ENCODE measurements at places on chromosomes 1 and 21.

- DNase-seq: no peak
Observed at GRCh38 chr21:16193496-16194094, 463.8 kb downstream of the USP25 start.

- no peak for DNase-seq
Observed at GRCh38 chr1:226497991-226498639, 50.4 kb upstream of the STUM start.

GRCh38 chr1:165376041-165376810 lies 19.7 kb upstream of the LMX1A start:
- no peak for DNase-seq

DNA sequence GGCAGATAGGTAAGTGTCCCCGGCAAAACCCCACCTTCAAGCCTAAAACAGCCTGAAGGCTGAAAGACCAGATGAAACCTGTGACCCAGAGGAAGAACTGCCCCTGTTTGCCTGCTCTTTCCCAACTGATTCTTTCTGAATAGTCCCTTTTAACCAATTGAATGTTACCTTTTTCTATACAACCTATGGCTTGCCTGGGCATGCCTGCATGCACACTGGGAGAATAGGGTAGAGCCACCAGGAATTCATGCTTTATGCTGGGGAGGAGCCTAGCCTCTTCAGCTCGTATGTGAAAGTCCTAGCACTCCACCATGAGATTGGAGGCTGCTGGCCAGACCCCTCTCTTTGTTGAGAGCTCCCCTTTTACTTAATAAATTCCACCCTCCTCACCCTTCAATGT lies 340.0 kb downstream of the PTBP2 start:
- DNase-seq: no peak

- DNase-seq: no peak
Observed at GRCh38 chr1:119735217-119735616, 23.5 kb downstream of the PHGDH start.

- no peak for DNase-seq
Observed at GRCh38 chr21:45856442-45856841, 125.1 kb upstream of the COL6A1 start.

DNA sequence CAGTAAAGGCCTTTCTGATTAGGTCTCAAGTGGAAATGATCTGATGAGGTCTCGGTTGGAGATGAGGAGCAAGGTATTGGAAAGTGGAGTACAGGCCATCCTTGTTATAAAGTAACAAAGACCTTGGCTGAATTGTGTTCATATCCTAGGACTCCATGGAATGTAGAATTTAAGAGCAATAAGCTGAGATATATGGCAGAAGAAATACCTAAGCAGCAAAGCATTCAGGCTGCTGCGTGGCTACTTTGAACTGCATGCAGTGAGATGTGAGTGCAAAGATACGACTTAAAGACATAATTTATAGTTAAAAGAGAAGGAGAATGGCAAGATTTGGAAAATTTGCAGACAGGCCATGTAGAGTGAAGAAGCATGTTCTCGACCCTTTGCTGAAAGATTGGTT lies 11.2 kb upstream of the XPR1 start:
- DNase-seq: no peak

DNA sequence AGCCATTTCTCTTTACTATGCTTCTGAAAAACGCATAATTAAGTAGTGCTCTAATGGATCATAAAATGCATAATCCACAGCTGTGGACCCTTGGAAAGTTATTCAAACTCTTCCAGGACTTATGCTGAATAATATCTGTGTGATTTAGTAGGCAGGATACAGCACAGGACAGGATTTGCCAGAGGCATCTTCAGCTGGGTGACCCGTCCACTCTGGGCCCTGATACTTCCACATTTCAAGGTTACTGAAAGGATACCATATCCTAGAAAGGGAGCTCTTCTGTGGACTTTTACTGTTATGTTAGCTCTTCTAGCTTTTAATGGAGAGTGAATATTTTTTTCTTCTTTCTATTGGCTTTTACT lies 49.6 kb downstream of the MAP10 start:
- DNase-seq: no peak

GRCh38 chr1:246000638-246001015 lies 506.5 kb downstream of the SMYD3 start:
- DNase-seq: no peak

- DNase-seq: no peak
Observed at GRCh38 chr1:59360170-59360569, 63.3 kb downstream of the FGGY start.

GRCh38 chr1:239771550-239771949 lies 320.1 kb upstream of the FMN2 start:
- DNase-seq: no peak

GRCh38 chr1:201763455-201764140 lies 65.4 kb upstream of the IPO9 start:
- no peak for DNase-seq

GRCh38 chr1:207823880-207824566 lies 72.2 kb downstream of the CD46 start:
- DNase-seq: peak; percentile 53

DNA sequence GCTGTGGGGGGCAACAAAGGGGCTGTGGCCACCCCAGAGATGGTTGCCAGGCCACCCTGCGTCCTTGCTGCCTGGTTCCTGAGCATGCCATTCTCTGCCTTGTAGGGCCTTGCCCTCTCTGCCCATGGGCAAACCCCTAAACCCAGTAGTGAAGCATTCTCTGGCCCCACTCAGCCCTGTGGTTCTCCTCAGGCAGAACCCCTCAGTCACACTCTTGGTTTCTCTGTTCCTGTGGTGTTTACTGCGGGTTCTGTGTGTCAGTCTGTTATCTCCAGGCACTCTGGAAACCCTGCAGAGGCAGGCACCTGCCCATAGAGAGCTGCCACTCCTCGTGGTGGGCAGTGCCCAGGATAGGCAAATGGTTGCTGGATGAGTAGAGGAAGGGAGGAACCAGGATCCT lies 41.1 kb upstream of the IL19 start:
- no peak for DNase-seq

GRCh38 chr1:179554427-179554826 lies 21.3 kb downstream of the NPHS2 start:
- DNase-seq: no peak

DNA sequence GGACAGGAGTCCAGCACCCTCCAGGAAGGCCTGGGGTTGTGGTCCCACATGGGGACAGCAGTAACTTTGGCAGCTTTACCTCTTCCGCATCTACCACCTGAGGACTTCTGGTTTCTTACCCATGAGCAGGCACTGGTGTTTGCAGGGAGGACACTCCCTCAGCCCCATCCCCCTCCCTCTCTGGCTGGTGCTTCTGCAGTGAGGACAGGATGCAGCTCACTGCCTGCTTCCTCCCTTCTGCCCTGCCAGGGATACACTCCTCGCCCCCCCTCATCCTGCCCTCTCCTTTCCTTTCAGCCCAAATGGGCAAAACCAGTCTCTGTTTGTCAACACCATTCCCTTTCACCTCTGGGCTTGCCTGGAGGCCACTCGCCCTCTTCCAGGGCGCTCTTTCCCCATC lies 62.4 kb downstream of the KIRREL1 start:
- no peak for DNase-seq

GRCh38 chr1:117312453-117313138 lies 54.7 kb upstream of the MAN1A2 start:
- peak; percentile 23 for DNase-seq

DNA sequence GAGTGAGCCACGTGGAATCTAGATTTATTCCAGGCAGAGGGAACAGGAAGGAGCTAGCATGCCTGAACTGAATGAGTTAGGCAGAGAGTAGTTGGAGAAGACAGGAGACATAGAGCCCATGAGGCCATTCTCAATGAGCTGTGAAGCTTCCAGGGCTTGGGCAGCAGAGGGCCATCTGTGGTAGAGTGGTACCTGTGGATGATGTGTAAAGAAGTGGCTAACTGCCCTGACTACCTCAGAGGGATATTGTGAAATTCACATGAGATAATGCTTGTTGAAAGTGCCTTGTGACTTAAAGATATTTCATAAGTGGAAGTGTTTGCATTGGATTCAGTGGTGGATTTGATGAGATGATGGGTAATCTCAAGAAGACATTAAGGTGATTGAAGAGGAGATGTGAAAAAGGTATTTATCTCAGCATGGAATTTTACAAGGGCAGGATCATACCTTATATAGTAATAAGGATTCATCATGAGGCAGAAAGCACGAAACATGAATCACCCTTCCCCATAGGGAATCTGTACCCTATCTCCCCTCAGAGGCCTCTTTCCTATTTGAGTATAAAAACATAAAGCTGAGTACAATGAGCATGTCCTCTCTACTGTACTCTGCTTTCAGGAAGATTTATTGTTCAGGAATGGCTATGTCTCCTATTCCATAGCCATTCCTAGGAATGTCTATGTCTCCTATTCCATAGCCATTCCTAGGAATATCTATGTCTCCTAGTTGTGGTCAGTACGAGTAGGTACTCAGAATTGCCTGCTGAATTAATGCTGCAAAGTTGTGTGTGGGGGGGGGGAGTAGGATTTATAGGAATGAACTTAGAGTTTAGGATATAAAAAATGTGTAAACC lies 146.8 kb downstream of the PAPPA2 start:
- no peak for DNase-seq

- DNase-seq: no peak
Observed at GRCh38 chr1:207518608-207519236, 22.8 kb downstream of the CR1 start.

- DNase-seq: no peak
Observed at GRCh38 chr1:44108241-44108640, 10.4 kb upstream of the KLF17 start.

DNA sequence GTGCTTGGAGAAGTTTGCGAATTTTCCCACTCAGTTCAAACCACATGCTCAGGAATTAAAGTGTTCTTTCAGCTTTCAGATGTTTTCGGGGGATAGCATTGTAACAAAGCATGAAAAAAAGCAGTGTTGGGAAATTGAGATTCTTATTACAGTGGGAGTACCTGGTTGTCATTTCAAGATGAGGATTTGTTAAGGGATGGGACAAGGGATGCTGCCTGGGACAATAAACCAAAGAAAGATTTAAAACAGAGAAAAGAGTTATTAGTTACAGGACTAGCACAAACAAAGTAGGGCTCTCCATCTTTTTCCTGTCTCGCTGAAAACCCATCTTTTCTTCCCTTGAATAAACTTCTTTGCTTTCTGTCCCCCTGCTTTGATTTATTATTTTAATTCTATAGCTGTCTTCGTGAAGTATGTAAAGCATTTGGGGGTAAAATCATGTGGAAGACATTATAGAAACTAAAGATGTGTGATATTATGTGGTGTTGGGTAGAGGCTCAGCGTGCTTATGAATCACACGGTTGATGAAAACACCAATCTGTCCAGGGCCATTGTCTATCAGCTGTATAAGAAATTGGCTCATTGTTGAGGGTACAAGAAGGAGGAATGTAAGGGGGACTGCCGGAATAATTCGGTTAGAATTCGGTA lies 277.6 kb downstream of the KIF26B start:
- DNase-seq: no peak

GRCh38 chr1:204143276-204144041 lies 8.4 kb downstream of the ETNK2 start:
- no peak for DNase-seq

- DNase-seq: no peak
Observed at GRCh38 chr1:192566657-192567056, 8.9 kb upstream of the RGS1 start.

DNA sequence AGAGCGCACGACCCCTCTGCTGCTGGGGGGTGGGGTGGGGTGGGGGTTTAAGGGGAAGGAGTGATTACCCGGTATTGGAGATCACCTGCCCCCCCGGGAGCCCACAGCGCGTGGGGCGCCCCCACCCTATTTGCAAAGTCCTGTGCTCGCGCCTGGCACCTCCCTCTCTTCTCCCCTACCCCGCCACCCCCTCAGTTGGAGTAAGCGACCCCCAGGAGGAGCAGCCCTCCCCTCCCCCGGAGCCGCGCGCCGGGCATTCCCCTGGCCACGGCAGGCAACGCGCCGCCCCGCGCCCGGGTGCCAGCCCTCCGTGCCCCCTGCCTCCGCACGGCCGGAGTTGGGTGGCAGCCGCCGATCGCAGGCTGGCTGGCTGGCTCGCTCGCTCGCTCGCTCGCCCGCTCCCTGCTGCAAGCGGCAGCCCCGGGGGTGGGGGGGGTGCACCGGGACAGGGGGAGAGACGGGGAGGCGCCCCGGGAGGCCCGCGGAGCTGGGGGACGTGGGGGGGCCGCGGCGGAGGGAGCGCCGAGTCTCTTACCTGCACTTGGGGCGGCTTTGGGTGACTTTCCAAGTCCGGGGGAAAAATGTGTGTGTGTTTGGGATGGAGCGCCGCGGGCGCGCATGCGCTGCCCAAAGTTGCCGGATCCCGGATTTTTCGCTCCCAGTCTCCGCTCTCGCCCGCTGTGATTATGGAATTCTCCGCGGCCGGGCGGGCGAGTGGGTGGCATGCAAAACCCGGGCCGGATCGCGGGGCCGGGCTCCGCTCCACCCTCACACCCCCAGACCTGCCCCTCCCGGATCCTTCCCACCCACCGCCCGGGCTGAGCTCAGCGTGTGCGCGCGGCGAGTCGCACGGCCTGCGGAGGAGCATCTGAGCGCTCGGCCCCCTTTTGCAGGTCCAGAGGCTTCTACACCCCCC lies at the start of gene CASZ1:
TSS of gene CASZ1 (minus strand) at position 618 of the 916 bp plus-strand sequence. CDS start 102,757 bp downstream, outside the sequence.
- DNase-seq: peak; percentile 93

DNA sequence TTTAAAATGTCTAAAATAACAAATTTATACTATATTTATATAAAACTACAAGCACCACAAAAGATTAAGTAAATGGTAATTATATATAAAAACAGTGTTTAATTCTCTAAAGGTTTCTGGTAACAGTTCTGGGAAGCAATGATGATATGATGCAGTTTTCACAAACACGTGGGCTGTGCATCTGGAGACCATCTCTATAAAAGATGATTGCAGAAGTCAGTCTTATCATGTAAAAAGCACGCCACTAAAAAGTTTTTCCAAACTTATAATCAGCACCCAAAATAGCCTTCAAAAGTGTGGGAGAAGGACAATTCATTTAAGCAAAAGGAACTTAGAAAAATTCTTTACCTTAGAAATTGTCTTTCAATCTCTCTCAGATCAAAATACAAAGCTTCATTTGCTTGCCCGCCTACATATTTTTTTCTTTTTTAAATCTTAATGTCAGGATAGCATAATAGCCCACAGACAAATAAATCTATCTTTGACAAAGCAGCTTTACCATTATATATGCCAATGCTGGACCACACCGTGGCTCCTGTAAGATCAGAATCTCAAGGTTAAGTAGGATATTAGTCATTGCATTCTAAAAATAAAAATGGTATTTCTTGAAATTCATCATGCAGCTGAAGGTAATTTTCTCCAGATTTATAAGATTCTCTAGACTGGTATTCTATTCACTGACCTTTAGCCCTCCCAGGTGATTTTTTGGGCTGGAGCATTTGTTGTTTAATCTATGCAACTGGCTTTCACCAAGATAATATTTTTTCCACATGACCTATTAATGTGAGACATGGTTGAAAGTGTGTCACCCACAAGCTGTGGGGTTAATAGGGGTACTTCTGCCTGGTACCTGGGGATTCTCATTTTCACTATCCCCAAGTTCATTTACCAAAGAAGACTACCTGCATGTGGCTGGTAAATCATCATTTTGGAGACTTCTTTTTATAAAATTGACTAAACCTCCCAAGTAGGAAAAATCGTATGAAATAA lies 189.6 kb upstream of the ST6GALNAC5 start:
- no peak for DNase-seq

- no peak for DNase-seq
Observed at GRCh38 chr1:162823231-162823630, 32.7 kb downstream of the HSD17B7 start.

- DNase-seq: no peak
Observed at GRCh38 chr1:235075048-235075776, 53.4 kb downstream of the TOMM20 start.
